ENCODE measurements at places on chromosomes 2 and 18.
A peak's percentile ranks its signal among the peaks of the same experiment; 100 is the strongest.

GRCh38 chr2:186966015-186966414 lies 117.0 kb upstream of the ZSWIM2 start:
- DNase-seq = no peak

DNA sequence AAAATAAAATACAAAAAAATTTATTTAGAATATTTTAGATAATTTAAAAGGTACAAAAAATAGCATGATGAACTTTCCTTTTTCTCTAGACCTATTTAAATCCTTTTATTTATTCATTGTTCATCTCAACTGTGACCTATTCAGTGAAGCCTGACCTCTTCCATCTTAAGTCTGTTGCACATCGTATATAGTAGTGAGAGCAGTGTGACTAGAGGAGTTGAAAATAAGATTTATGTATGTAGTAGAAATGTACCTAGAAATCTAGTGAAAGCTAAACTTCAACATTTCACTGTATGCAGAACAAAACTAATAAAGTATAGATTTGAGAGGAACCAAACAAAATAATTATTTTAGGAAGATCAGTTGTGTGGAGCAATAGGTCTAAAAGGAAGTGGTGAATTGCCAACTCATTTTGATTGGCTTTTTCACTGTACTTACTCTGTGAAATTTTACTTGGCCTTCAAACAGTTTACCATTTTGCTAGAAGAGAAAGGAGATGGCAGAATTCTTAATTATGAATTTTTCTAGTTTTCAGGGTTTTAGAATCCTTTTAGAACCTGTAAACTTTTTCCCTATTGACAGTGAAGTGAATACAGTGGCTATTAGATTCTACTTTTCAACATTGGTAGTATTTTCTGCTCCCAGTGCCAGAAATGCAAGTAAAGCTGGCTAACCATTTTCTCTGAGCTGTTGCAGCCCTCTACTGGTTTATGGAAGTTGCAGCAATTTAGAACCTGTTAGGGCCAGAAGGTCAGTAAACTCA lies 11.0 kb downstream of the ANKRD12 start:
- peak; percentile 74 for DNase-seq

GRCh38 chr2:104577143-104577542 lies 276.8 kb upstream of the POU3F3 start:
- no peak for DNase-seq

DNA sequence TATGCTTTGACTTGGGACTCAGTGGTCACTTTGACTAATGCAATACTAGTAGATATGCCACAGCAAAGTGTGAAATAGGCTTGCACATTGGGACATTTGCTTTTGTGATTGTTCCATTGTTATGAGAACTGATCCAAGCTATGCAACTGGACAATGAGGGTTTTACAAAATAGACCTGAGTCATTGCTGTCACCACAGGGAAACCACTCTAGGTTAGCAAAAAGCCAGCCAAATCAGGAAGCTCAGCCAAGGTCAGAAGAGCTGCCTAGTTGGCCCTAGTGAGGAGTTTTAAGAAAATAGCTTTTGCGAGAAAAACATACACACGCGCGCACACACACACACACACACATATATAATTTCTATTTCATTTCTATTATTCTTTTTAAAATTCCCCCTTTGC lies 452.4 kb upstream of the CDH7 start:
- DNase-seq = no peak

DNA sequence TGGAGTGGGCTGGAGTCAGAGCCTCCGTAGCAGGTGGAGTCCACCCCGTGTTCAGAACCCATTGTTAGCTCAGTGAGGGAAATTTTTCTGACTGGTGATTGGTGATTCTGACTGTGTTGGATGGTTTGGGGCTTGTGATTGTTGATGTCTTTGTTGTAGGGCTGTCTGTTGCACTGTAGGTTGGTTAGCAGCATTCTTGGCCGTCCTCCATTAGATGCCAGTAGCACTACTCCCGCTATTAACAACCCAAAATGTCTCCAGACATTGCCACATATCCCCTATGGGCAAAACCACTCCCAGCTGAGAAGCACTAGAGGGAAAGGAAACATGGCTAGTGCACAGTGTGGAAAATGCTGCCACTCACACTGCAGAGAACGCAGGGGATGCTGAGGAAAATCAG lies 51.7 kb downstream of the ARMC9 start:
- peak; percentile 57 for DNase-seq

Measured in astrocyte of the hippocampus (primary cell).